ENCODE measurements at places on chromosomes 16 and 17. TPM values are rescaled to one million over a fixed set of nuclear protein-coding genes. Genes with fewer than 3 reads are reported as not detected.

Gene TBC1D3
- total RNA-seq, result not detected

DNA sequence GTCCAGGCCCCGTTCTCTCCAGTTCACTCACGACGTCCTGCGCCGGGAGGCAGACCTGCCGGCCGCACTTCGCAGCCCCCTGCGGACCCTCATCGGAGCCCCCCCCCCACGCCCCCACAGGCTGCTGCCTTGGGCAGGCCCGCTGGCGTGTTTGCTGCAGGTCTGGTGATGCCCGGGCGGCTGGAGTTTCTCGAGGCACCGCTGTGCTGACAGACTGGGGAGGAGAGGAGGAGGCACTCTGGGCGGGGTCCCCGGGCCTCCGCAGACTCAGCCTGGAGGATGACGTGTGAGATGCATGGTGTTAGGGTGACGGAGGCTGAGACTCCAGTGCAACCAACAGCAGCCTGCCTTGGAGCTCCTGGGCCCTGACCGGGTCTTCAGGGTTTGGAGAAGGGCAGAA lies 24.1 kb downstream of the BAIAP2 start:
- no peaks in the 10 kb centered on the region for H3K36me3 ChIP-seq
- no peaks in the 10 kb centered on the region for H3K4me1 ChIP-seq
- peaks cover 2% of the 10 kb centered on the region for H3K27me3 ChIP-seq
- DNase-seq, result no peak

GRCh38 chr17:29444589-29444988 lies 54.4 kb downstream of the TAOK1 start:
- no peak overlapping the region for H3K27ac ChIP-seq
- H3K4me1 ChIP-seq, result peaks cover 33% of the 10 kb centered on the region
- no peaks in the 10 kb centered on the region for H3K27me3 ChIP-seq
- H3K4me3 ChIP-seq, result no peak overlapping the region

Gene SSTR5
- total RNA-seq, result not detected

DNA sequence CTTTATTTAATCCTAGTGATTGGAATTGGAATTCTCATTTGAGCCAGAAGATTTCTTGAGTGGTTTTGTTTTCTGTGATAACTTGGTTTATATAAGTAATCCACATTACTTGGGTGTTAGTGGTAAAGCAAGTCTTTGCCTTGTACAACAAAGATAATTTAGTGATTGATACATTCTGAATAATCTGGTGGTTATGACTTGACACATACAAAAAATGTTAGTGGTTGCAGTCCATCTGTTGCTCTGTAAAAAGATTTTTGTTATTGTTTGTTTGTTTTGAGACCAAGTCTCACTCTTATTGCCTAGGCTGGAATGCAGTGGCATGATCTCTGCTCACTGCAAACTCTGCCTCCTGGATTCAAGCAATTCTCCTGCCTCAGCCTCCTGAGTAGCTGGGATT lies 13.2 kb downstream of the OMG start:
- DNase-seq, result no peak
- no peak overlapping the region for H3K27ac ChIP-seq

DNA sequence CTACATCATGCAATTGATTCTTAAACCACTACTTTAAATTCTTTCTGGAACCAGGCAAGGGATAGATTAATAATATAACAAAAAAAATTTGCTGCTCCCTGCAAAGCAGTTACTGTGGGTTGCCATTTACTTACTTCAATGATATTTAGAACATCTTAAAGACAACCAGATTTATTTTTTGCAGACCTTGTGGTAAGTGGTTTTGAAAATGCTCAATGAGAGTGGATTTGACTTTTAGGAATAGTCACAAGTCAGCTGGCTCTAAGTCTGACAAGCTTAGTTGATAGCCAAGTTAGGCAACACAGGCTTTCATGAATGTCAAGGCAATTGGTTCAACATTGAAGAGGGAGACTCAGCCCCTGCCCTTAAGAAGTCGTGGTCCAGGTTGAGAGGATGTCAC lies 11.8 kb downstream of the MARCHF10 start:
- peaks cover 9% of the 10 kb centered on the region for H3K4me1 ChIP-seq

DNA sequence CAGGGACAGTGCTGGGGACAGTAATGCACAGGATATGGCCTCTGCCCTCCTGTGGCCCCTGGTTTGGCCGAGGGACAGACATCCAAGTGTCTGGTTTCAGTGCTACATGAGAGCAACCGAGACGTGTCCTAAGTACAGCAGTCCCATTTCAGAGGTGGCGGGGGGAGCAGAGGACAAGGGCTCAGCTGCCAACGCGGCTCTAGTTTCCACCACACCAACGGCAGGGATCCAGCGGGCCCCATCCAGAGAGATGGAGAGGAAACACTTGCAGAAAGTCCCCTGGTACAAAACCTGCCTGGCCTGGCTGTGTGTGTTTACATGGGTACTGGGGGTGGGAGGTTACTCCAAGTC lies 125.8 kb upstream of the SMURF2 start:
- peaks cover 18% of the 10 kb centered on the region for H3K4me1 ChIP-seq
- H3K27ac ChIP-seq, result no peak overlapping the region
- no peaks in the 10 kb centered on the region for H3K27me3 ChIP-seq
- H3K4me3 ChIP-seq, result no peak overlapping the region

Gene IRX6
- total RNA-seq, result not detected

- H3K36me3 ChIP-seq, result peaks cover 1% of the 10 kb centered on the region
- H3K27me3 ChIP-seq, result peaks cover 3% of the 10 kb centered on the region
- H3K4me3 ChIP-seq, result no peak overlapping the region
- no peak overlapping the region for H3K27ac ChIP-seq
These were observed 9.8 kb upstream of the CBFB start for GRCh38 chr16:67019171-67019570.

GRCh38 chr17:47902039-47902744 lies 6.2 kb downstream of the SP2 start:
- peaks cover 19% of the 10 kb centered on the region for H3K4me1 ChIP-seq
- H3K4me3 ChIP-seq, result no peak overlapping the region
- peaks cover 22% of the 10 kb centered on the region for H3K36me3 ChIP-seq
- DNase-seq, result no peak
- H3K27me3 ChIP-seq, result no peaks in the 10 kb centered on the region

Gene CRHR1
- not detected for total RNA-seq

Gene TOM1L1
- total RNA-seq, result 0.32 TPM

- no peak overlapping the region for H3K4me3 ChIP-seq
- H3K36me3 ChIP-seq, result no peaks in the 10 kb centered on the region
- no peak for DNase-seq
These were observed 18.1 kb upstream of the NUP93 start for GRCh38 chr16:56711862-56712261.

Gene EMP2
- not detected for total RNA-seq

GRCh38 chr16:21197112-21197511 lies 14.3 kb downstream of the ZP2 start:
- no peak overlapping the region for H3K27ac ChIP-seq
- H3K4me1 ChIP-seq, result peaks cover 9% of the 10 kb centered on the region
- H3K36me3 ChIP-seq, result no peaks in the 10 kb centered on the region
- no peak for DNase-seq
- H3K4me3 ChIP-seq, result no peak overlapping the region

DNA sequence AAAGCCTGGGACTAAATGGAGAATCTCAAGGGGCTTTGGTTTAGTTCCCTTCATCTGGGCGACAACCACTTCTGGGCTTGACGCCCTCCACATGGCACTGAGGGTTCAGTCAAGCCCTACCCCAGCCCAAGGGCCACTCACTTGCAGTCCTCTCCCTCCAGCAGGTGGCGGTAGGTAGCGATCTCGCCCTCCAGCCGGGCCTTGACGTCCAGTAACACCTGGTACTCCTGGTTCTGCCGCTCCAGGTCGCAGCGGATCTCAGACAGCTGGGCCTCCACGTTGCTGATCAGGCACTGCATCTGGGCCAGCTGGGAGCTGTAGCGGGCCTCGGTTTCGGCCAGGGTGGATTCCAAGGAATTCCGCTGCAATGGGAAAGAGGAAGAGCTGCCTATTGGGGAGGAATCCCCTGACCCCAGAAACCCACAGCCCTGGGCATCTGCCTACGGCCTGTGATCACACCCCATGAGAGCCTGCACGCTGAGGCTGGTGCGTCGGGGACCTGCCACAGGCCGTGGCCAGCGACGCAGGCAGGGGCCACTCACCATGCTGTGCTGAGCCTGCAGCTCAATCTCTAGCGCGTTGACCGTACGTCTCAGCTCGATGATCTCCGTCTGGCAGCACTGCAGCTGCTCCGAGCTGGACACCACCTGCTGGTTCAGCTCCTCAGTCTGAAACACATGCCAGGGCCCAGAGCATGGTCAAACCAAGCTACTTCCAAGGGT lies 2.7 kb downstream of the KRT36 start:
- no peak overlapping the region for H3K27ac ChIP-seq
- no peaks in the 10 kb centered on the region for H3K36me3 ChIP-seq
- H3K4me3 ChIP-seq, result no peak overlapping the region
- no peak for DNase-seq
- H3K27me3 ChIP-seq, result peaks cover 10% of the 10 kb centered on the region
- no peaks in the 10 kb centered on the region for H3K4me1 ChIP-seq

All from activated T-helper 1 cell treated with anti-CD3 and anti-CD28 coated beads, Interleukin-12 subunit alpha, Interleukin-12 subunit beta, Interleukin-2, Interleukin-4 antibody, amounts not matched to agents 30 ng/mL and 10 ng/mL and 1 ng/mL, durations not matched to agents 14 hours and 24 hours and 36 hours (primary cell).